ENCODE measurements at places on chromosomes 5 and 9. TPM values are rescaled to one million over a fixed set of nuclear protein-coding genes. Genes with fewer than 3 reads are reported as not detected.

GRCh38 chr9:113776194-113776593, 99.9 kb upstream of the ZNF618 start:
- DNase-seq, result no peak

GRCh38 chr5:158881091-158881880, 218.4 kb downstream of the EBF1 start:
- DNase-seq, result no peak

DNA sequence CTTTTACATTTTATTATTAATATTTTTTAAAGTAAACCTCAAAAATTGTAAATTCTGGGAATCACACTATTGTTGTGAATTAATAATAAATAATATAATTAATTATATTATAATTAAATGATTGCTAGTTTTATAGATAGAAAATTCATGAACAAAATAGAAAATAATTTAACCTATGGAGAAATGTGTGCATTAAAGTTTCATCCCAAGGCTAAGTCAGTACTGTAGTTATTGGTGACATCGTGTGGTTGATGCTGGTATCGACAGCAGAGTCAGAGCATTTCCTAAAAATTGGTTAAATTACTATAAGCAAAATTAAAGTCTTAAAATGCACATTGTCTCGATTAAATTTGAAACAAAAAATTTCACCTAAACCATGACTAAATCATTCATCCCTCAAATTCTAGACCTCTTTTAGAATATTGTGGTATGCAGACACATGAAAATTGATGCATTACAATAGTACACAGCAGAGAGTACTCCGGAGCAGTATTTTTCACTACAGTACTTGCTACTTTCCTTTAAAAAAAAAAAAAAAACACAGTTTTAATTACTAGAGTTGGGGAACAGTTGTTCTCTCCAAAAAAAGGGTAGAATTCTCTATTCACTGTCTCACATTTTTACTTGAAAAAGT, 73.9 kb downstream of the RORB start:
- DNase-seq, result peak; percentile 16

- no peak for DNase-seq
Observed at GRCh38 chr5:68499987-68500386, 284.4 kb downstream of the PIK3R1 start.

DNA sequence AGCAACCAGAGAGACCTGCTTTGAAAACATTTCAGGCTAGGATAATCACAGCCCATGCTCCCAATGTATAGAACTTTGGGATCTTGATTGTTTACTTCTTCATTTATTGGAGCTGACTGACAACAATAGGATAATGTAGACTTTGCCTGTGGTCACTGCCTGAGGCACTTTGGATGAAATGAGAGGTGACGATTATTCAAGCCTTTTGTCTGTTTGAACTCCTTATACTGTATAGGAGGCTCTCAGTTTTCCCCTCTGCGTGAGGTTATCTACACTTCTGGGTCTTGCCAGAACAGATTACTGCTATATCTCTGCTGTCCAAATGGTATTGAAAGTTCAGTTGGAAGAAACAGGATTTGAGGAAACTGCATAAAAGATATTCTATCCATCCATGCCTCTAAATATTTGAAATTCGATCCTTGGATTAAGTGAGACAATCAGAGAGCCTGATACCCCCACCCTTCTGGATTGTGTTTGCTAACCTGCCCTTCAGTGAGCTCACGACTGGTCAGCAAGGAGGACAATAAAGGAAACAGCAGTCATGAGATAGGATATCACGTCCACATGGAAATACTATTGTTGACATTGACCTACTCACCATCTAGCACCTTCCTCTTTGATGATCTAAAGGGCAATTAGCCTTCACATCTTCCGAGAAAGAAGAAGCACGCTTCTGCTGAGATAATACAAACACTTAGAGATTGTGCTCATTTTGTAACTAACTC, 98.1 kb downstream of the DOCK8 start:
- no peak for DNase-seq

- DNase-seq, result no peak
Observed at GRCh38 chr5:39671561-39671961, 246.8 kb upstream of the DAB2 start.

- DNase-seq, result no peak
Observed at GRCh38 chr5:7930011-7930410, 61.1 kb downstream of the MTRR start.

DNA sequence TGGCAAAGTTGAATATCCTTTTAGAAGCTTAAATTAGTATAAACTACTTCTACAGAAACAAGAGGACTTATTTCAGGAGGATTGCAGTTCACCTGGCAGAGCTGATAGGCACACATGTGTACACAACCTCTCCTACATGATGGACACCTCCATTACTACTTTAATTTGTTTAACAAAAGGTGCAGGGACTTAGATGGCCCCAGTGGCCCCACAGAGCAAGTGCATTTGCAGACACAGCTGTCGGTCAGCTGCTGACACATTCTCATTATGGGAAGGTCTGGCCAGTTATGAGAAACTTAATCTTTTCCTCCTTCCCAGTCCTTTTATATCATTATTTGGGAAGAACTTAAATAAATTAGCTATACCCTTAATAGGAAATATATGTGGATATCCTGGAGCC, 28.3 kb downstream of the TDRD7 start:
- no peak for DNase-seq

DNA sequence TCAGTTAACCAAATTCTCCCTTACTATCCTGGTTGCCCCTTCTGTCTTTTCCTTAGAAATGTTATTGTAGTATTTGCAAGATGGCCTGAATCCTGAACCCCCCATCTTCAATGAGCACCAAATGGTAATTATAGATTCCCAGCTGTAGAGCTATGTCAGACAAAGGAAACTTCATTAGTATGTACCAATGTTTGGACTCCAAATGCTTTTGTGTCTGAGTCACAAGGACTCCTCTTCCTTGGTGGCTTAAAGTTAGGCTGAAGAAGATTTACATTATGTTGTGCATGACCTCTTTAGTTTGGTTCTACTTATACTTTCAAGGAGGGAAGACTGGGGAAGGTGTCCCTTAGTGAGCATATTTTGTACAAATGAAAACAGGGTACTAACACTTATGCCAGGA, 105.9 kb upstream of the CDKN2B start:
- DNase-seq, result no peak

DNA sequence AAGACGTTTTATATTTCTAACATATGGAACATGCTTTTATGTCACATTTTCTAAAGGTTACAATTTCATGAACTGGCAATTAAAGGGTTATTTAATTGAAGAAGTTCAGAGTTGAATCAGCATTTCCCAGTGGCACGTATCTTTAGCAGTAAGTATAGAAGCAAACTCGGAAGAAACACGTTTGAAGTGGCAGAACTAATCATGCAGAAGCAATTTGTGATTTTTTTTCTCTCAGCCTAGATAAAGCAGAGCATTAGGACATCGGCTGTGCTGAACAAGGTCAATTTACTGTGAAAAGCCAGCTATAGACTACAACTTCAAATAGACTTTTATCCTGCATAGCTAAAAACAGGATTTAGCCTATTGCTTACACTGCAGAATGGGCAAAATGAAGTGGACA, 104.7 kb downstream of the ISL1 start:
- DNase-seq, result no peak

- no peak for DNase-seq
Observed at GRCh38 chr5:89377767-89378455, 494.9 kb upstream of the MEF2C start.

- peak; percentile 78 for DNase-seq
Observed at GRCh38 chr9:6054280-6055099, 39.1 kb upstream of the RANBP6 start.

GRCh38 chr5:80092486-80093107, 57.4 kb downstream of the THBS4 start:
- no peak for DNase-seq

- no peak for DNase-seq
Observed at GRCh38 chr5:107474716-107475489, 195.8 kb downstream of the EFNA5 start.

DNA sequence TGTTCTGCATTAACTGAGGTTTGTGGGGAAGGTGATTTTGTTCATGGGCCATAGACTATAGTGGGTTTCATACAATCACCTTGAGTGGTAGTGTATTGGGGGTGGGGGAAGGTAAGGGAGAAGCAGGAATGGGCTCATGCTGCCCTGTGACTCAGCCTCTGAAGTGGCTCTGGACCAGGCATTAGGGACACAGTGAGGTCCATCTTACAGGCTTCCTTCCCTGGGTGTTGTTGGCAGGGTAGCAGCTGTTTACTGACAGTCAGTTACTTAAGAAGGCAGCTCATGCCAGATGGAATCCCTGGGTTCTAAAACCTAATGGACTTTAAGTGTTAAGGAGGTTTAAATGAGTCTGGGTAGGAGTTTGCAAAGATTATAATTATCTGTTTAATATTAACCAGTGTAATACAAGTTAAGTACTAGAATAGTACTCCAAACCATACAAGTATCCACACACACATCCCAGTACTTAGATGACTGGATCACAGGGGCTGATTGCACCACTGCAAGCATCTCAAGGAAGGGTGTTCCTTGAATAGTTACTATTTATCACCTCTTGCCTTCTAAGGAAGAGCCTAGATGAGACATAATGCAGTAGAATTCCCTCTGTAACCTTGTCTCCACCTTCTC, 59.3 kb downstream of the CAST start:
- no peak for DNase-seq

DNA sequence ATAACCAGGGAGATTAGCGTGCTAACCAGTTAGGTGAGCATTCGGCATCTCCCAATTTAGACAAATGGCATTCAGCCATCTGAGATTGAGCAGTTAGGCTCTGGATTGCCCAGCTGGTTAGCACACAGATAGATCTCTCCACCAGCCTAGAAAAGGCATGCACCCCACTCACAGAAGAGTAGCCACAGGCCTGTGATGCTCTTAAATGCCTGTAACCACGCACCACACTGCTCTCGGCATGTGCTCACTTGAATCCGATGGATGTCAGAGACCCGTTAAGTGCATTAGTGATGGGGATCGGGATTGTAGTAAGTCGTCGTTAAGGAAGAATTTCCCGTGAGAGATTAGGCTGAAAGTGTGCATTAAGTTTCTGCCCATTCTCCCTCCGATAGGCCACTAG, 23.0 kb downstream of the MARCHF6 start:
- no peak for DNase-seq

GRCh38 chr5:138648841-138649240, 73.6 kb upstream of the HSPA9 start:
- no peak for DNase-seq

GRCh38 chr5:147832541-147832940, 1.1 kb upstream of the SPINK1 start:
- DNase-seq, result no peak

DNA sequence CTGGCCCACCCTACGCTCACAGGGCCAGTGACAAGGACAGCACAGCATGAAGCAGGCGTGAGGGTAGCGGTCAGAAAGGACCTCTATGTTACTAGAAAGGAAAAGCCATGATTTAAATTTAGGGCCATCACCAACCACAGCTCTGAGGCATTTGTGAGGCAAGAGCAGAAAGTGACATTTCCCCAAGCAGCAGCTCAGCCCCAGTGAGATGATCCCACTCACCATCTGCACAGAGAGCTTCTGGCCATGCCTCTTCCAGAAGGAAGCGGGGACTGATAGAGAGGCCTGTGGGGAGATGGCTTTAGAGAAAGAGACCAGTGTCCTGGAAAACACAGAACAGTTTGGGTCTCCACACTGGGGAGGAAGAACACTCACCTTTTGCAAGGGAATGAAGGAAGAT, 413.9 kb downstream of the SPOCK1 start:
- DNase-seq, result no peak

DNA sequence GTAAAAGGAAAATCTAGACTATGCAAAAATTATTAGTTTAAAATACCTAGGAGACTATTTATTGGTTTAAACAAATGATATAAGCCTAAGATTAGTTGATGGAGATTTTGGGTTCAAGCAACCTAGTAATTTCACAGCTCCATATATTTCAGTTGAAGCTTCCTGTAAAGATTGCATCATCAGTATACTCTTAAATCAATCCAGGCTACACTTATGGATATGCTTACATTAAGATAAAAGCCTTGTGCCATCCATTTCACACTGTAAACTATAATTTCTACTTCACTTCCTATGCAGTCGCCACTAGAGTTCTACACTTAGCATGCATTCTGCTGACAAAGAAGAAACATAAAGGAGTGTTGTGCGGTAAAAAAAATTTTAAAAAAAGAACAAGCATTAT, 7.3 kb upstream of the LIX1 start:
- DNase-seq, result no peak

DNA sequence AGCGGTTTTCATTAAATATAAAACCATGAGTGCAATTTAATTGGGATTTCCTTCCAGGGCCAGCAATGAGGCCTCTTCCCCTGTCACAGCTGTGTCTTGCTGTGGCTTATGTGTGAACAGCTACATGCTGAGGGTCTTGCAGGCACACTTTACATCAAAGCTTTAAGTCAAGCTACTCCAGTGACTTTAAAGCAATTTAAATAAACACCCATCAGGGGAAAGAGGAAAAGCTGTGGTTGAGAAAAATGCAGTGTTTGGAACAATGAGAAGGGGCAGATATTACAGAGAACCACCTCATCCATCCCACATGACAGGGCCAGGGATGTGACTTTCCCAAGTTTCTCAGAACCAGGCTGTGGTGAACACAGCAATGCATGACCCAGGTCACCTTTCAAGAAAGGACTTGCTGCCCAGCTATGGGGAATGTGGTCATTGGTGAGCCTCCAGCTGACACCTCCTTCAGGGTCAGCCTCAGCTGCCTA, 115.9 kb upstream of the LPAR1 start:
- DNase-seq, result no peak

- no peak for DNase-seq
Observed at GRCh38 chr5:120794121-120794520, 330.0 kb downstream of the PRR16 start.

- peak; percentile 97 for DNase-seq
Observed at GRCh38 chr5:157390551-157391297, 69.3 kb upstream of the NIPAL4 start.

GZMA gene
- total RNA-seq, result not detected

FGFR4 gene
- total RNA-seq, result 78.1 TPM

CNTLN gene
- 5.1 TPM for total RNA-seq

HMCN2 gene
- total RNA-seq, result 0.22 TPM

NPM1 gene
- 2,693 TPM for total RNA-seq

HTR4 gene
- not detected for total RNA-seq

GABRB2 gene
- not detected for total RNA-seq

ZFP2 gene
- total RNA-seq, result 0.57 TPM

POC5 gene
- 14.8 TPM for total RNA-seq

ADGRD2 gene
- not detected for total RNA-seq

CBY3 gene
- not detected for total RNA-seq

MAP1B gene
- 8.9 TPM for total RNA-seq

PHF24 gene
- total RNA-seq, result 0.47 TPM

PLPP7 gene
- 0.37 TPM for total RNA-seq

PURA gene
- total RNA-seq, result 15.2 TPM

ESM1 gene
- not detected for total RNA-seq

EFNA5 gene
- 0.22 TPM for total RNA-seq

FOXD4L4 gene
- 0.52 TPM for total RNA-seq

OR1K1 gene
- not detected for total RNA-seq

APBA1 gene
- total RNA-seq, result 0.20 TPM

FGD3 gene
- total RNA-seq, result 3.3 TPM

CDHR2 gene
- total RNA-seq, result 0.10 TPM

Measured in HCT116 (cell line).